Vagina (tissue), 2 donors: ENCODE measurements at places on chromosomes 5 and 9.
A peak's percentile ranks its signal among the peaks of the same experiment; 100 is the strongest.

DNA sequence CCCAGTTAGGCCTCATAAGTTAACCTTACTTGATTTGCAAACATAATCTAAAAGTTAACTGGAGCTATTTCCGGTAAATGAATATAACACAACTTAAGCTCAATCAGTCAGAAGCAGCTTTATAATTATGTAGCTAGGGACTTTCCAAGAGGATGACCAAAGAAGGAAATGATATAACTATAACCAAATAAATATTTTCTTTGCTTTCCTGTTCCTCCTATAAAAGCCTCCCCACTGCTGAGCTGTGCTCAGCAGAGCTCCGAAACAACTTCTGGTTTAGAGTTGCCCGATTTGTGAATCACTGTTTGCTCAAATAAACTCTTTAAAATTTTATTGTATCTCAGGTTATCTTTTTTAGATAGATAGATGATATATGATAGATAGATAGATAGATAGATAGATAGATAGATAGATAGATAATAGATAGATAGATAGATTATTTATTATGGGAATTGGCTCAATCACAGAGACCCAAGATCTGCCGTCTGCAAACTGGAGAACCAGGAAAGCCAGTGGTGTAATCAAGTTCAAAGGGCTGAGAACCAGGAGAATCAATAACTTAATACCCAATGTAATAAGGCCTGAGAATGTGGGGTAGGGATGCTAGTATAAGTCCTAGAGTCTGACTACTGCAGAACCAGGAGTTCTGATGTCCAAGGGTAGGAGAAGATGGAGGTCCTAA, 19.3 kb upstream of the TMEM161B start:
- no peak for DNase-seq

GRCh38 chr5:76145945-76146344, 62.8 kb downstream of the SV2C start:
- no peak for DNase-seq

GRCh38 chr9:87108661-87109060, 161.4 kb upstream of the GAS1 start:
- DNase-seq = no peak

GRCh38 chr9:110891760-110892159, 146.5 kb downstream of the LPAR1 start:
- DNase-seq = no peak

DNA sequence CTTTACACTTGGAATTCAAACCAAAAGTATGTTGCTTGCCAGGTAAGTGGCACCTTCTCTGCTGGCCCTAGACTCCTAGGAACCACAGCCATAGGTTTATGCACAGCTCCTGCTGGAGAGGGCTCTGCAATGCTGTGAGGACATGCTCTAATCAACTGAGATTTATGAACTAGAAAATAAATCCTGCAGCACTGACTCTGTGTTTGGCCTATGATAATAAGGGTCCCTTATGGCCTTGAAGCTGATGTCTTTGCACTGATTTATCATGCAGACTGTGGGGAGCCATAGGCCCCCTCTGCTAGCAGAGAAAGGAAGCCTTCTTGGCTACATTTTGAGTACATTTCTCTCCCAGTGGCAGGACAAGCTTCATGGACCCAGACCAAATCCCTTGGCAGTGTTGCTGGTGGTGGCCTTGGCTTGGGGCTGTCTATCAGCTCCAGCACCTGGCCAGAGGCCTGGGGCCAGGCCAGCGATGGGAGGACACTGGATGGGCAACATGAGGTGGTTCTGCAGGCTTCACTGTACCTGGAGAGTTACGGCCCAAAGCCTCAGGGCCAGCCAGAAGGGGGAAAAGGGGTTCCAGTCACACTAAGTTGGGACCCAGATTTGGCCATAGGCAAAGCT, 178.0 kb downstream of the SEMA6A start:
- DNase-seq = no peak

GRCh38 chr5:74885170-74885569, 19.0 kb upstream of the FAM169A start:
- DNase-seq = no peak

DNA sequence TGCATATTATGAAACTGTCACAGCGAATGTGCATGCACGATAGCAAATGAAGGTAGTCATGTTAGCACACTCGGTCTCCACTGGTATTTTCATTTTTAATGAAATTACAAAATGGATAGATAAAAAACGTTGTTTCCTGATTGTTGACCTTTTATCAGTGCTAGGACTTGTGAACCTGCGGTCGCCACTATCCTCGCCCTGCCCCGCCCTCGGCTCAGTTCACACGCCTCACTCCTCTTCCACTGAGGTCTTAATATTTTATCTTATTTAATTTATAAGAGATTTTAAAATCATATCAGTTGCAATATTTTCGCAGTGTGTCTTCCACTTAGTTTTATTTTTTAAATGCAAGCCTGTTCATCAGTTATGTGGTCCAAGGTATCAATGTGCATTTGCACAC, 382.6 kb upstream of the IRX4 start:
- no peak for DNase-seq

GRCh38 chr5:160641405-160641804, 210.6 kb downstream of the ATP10B start:
- DNase-seq = no peak

DNA sequence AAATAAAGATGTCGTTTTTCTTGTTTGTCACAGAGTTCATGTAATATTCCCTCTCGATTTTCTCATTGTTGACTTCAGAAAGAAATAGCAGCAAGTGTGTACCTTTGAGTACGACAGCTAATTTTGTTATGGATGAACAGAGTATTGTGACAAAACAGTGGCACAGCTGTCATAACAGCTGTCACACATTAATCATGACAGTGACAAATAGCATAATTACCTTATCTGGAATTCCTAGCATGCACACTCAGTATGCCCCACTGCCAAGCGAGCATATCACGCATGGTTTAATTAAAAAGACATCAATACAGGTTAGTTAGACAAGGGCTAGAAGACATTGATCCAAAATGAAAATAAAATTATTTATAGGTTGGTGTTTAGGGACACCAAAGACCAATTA, 375.1 kb downstream of the SPATA31D1 start:
- DNase-seq = no peak

DNA sequence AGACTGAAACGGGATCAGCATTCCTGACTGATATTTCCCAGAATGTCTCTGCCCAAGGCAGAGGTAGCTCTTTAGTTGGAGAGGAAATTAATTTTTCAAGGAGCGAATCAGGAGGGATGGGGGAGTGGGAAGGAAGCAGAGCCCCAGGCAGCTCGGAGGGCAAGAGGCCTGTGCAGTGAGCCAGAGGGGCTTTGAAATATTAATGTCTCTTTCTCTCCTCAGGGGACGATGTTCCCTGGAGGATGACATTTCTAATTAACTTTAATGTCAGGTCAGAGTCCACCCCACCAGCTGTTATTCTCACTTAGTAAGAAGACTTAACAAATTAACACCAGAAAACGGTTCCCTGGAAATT, 45.6 kb downstream of the SLC6A7 start:
- DNase-seq = no peak

GRCh38 chr9:23542438-23542837, 283.6 kb downstream of the ELAVL2 start:
- no peak for DNase-seq

- no peak for DNase-seq
Observed at GRCh38 chr5:175894793-175895192, 23.4 kb downstream of the CPLX2 start.

DNA sequence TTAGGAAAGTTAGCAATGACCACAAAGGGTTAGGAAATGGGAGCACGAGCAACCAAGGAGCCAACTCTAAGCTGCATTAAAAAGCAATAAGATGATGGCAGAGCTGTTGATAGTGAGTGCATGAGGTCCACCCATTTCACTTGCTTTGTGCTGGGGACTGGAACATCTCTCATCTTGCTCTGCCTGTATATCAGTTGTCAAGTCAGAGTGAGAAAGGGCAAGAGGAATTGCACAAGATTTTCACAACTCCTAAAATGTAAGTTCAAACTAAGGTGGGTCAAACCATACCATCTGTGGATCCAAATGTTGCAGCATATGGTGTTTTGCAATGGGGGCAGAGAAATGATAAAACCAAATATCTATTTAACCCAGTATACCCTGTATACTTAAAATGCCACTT, 2.8 kb upstream of the ESM1 start:
- DNase-seq = no peak

DNA sequence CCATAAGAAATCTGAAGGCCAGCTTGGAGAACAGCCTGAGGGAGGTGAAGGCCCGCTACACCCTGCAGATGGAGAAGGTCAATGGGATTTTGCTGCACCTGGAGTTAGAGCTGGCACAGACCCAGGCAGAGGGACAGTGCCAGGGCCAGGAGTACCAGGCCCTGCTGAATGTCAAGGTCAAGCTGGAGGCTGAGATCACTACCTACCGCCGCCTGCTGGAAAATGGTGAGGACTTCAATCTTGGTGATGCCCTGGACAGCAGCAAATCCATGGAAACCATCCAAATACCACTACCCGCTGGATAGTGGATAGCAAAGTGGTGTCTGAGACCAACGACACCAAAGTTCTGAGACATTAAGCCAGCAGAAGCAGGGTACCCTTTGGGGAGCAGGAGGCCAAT, 100.5 kb upstream of the MAN2A1 start:
- no peak for DNase-seq

DNA sequence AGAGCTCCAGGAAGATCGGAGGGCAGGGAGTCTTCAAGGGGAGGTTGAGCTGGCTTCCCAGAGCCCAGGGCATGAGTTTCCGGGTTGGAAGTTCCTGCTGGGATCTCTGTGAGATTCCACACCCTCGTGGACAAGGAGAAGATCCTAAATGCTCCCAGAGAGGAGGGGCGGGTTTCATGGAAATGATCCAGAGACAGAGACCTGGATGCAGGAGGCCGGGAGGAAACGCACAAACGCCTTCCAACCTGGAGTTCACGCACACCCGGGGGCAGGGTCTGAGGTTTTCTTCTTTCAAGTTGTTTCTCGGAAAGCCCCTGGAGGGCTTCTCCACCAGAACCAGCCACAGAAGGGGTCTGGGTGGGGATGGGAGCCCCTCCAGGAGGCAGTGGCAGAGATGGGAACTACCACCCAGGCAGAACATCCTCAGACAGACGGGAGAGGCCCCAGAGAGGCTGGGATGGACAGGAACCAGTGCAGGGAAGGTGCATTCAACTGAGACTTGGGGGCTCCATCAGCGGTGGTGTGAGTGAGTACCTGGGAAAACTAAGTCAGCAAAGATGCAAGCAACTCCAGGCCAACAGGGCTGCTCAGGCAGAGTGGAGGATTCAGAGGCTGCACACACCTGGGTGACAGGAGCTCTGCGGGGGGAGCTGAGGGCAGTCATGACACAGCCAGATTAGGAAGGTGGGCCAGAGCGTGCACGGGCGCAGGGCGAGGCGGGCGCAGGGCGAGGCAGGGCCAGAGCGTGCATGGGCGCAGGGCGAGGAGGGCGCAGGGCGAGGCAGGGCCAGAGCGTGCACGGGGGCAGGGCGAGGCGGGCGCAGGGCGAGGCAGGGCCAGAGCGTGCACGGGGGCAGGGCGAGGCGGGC, 52.1 kb upstream of the EXOC3 start:
- DNase-seq = peak; percentile 70

GRCh38 chr9:106868565-106868964, 5.6 kb downstream of the ZNF462 start:
- no peak for DNase-seq

DNA sequence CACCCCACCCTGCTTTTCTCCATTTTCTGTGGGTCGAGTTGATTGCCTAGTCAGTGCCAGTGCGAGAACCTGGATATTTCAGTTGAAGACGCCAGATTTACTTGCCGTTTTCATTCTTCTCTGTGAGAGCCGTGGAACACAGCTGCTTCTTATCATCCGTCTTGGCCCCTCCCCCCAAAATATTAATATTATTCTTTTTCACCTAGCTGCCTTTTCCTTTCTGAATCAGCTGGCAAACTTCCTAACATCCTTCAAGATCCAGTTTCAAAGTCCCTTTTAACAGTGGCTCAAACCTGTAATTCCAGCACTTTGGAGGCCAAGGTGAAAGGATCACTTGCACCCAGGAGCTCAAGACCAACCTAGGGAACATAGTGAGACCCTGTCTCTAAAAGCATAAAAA, 117.1 kb upstream of the RASA1 start:
- no peak for DNase-seq

DNA sequence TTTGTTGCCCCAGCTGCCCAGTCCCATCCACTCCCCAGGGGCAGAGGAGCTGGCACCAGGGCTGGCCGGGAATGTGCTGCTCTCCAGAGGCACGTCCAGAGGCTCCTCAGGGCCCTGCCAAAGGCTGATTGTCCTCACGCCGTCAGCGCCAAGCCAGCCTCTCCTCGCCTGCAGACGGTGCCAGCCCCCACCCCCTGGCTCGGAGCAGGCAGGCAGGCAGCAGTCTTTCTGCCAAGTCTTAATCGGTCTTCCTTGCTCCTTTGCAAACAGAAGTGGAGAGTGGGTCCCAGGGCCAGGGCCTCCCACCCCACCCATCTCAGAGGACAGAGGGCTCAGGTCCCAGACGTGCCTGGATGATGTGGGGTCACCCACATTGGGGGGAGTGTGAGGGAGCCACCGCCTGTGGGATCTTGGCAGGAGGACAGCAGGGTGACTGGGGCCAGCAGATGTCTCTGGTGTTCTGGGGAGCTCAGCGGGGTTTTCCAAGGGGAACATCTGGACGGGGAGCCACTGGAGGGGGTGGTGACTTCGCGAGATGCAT, 36.3 kb downstream of the FAM163B start:
- DNase-seq = no peak

DNA sequence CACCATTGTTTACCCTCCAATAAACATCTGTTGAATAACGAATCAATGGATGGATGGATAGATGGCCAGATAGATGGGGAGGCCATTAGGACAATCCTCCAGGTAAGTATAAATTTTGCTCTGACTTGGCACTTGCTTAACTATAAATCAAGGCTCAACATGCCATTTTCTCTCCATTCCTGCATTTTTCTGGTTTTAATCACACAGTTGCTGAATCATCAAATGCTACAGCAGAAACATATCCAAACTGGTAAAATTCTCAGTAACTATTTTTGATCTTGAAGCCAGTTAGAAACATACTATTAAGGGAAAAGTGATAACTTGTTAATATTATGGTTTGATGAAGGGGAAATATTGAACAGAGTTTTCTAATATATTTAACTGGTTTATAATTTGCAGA, 71.5 kb upstream of the MTAP start:
- DNase-seq = no peak

GRCh38 chr5:139155333-139155732, 42.8 kb downstream of the SIL1 start:
- no peak for DNase-seq

DNA sequence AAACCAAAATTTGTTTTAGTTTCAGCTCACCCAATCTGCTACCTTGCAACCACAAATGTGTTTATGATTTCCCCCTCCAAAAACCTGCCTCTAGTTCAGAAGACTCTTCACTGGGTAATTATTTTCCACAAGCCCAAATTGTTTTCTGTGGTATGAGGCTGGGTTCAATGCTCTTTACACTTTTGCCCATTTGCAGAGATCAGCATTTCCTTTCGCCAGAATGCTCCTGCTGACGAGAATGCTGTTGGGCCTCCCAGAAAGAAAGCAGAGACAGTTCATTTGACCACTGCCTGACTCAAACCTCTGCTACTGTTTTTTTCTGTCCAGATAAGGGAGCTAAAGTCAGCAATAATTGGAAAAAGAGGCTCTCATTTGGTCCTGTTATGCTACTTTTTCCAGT, 427.3 kb downstream of the PDE4D start:
- DNase-seq = no peak

GRCh38 chr5:72160959-72161358, 53.7 kb downstream of the MAP1B start:
- no peak for DNase-seq
